Keratinocyte (primary cell): ENCODE measurements at places on chromosomes 1 and 21.

DNA sequence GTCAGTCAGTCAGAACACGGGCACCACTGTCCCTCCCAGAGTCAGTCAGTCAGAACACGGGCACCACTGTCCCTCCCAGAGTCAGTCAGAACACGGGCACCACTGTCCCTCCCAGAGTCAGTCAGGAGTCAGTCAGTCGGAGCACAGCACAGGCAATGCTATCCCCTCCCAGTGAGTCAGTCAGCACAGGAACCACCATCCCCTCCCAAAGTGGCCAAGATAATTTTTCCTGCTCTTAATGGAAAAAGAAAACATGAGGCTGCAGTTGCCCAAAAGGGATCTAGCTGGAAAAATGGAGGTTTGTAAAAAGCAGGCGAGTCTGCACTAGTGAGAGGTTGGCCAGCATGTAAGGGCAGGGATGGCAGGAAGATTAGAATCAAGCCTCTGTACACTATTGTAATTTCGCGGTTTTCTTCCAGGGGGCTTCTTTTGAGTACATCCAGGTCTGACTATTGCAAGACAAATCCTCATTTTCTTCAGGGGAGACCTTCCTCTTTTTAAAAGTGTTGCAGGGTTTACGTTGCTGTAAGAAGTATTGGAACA is 213.8 kb downstream of the SIPA1L2 start:
- H3K4me3 ChIP-seq = peak overlapping the region; percentile 36
- peak overlapping the region; percentile 28 for H3K27ac ChIP-seq
- no peaks in the 10 kb centered on the region for H3K36me3 ChIP-seq
- H3K4me1 ChIP-seq = peaks cover 14% of the 10 kb centered on the region
- no peaks in the 10 kb centered on the region for H3K27me3 ChIP-seq

- H3K4me1 ChIP-seq = peaks cover 15% of the 10 kb centered on the region
- DNase-seq = peak; percentile 42
- H3K36me3 ChIP-seq = no peaks in the 10 kb centered on the region
- no peaks in the 10 kb centered on the region for H3K27me3 ChIP-seq
- no peak overlapping the region for H3K4me3 ChIP-seq
These were observed 127.7 kb upstream of the COL6A1 start for GRCh38 chr21:45853703-45854342.

GRCh38 chr1:220564216-220564615 is 36.3 kb downstream of the MARK1 start:
- no peaks in the 10 kb centered on the region for H3K27me3 ChIP-seq
- no peak for DNase-seq
- no peak overlapping the region for H3K4me3 ChIP-seq
- peaks cover 7% of the 10 kb centered on the region for H3K4me1 ChIP-seq

GRCh38 chr1:93433407-93433961 is 14.4 kb upstream of the FNBP1L start:
- no peaks in the 10 kb centered on the region for H3K36me3 ChIP-seq
- no peak overlapping the region for H3K27ac ChIP-seq
- H3K4me3 ChIP-seq = no peak overlapping the region

DNA sequence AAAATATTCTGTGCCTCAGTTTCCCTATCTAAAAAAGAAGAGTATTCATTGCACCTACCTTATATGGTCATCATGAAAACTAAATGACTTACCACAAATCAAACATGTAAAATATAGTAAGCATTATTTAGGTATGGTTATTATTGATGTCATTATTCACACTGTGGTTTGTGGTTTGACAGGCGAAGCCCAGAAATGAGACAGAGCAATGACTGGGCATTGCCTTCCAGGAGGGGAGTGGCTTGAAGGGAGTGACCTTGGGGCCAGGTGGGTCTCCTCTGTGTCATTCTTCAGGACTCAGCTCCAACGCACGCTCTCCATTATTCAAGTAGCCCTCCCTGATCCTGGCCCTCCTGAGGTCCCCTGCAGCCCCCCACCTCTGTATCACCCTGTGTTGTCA is 133.7 kb downstream of the DMRTA2 start:
- DNase-seq = no peak
- no peaks in the 10 kb centered on the region for H3K4me1 ChIP-seq
- H3K4me3 ChIP-seq = no peak overlapping the region
- H3K36me3 ChIP-seq = no peaks in the 10 kb centered on the region

DNA sequence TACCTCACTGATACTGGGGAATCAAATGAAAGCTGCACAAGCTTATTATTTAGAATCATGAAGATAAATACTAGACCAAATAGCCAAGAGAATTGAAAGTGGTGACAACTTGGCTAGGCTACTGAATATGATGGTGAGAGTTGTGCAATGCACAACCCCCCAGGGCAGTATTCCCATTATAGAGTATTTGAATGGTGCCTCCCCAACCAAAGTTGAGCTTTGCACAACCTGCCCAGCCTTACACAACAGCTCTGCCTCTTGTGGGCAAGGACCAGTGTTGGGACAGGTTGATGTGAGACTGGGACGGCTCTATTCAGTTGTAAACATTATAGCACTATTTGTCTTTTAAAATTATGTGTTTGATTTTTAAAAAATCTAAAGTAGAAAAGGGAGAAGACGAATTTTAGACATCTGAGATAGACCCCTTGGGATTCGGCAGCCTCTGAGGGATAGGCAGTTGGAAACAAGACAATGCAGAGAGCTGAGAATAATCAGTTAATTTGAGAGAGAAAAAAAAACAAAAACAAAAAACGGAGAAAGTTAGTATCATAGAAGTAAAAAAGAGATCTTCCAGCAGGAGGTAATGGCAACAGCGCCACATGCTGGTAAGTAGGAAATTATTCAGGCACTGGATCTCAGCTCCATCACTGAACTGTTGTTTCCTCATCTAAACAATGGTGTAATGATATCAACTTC is 91.0 kb upstream of the KCNA3 start:
- H3K4me3 ChIP-seq = no peak overlapping the region
- H3K4me1 ChIP-seq = no peaks in the 10 kb centered on the region
- no peak for DNase-seq
- H3K27me3 ChIP-seq = peaks cover 4% of the 10 kb centered on the region

- DNase-seq = no peak
- peaks cover 29% of the 10 kb centered on the region for H3K4me1 ChIP-seq
- H3K4me3 ChIP-seq = no peak overlapping the region
- no peaks in the 10 kb centered on the region for H3K36me3 ChIP-seq
These were observed 16.9 kb upstream of the IGFN1 start for GRCh38 chr1:201173736-201174135.

- H3K27ac ChIP-seq = no peak overlapping the region
- H3K4me3 ChIP-seq = no peak overlapping the region
- no peaks in the 10 kb centered on the region for H3K36me3 ChIP-seq
- no peaks in the 10 kb centered on the region for H3K4me1 ChIP-seq
These were observed 152.2 kb downstream of the SIPA1L2 start for GRCh38 chr1:232477728-232478127.
